ENCODE measurements at places on chromosomes 2 and 18. TPM values are rescaled to one million over a fixed set of nuclear protein-coding genes. Genes with fewer than 3 reads are reported as not detected.

DNA sequence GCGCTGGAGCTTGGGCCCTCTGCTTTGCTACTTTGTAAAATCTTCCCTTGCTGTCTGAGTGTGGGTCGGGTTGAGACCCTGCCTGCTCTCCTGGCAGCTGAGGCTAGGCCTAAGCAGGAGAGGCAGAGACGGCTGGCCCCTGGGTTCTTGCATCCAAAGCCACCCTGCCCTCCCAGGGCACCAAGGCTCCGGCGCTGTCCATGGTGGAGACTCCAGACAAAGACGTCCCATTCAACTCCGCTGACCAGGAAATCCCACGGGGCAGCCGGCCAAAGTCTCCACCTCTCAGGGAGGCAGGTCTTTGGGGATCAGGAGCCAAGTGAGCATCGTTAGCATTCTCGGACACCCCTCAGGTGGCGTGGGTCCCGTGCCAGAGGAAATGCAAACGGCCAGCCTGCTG is 2.6 kb upstream of the PRLH start:
- DNase-seq = no peak

- DNase-seq = no peak
Measured at GRCh38 chr2:95046371-95047112, 21.0 kb downstream of the MAL start.

DNA sequence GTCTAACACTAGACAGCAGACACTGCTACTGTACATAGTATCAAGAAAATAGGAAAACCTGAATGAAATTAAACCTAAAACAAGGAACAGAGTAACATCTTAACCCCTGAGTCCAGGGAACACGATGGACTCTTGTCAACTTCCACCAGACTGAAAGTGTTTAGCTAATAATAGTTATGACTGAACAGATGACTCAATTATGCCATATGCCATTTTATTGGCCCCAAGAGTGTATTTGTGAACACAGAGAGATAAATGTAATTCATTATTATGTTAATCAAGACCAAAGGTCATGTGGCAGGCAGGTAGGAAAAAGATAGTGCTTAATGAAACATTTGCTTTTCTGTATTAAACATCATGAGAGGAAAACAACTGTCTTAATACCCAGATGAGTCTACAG is 58.0 kb downstream of the NYAP2 start:
- DNase-seq = no peak

GRCh38 chr2:156708051-156708450 is 271.9 kb downstream of the GPD2 start:
- no peak for DNase-seq

DNA sequence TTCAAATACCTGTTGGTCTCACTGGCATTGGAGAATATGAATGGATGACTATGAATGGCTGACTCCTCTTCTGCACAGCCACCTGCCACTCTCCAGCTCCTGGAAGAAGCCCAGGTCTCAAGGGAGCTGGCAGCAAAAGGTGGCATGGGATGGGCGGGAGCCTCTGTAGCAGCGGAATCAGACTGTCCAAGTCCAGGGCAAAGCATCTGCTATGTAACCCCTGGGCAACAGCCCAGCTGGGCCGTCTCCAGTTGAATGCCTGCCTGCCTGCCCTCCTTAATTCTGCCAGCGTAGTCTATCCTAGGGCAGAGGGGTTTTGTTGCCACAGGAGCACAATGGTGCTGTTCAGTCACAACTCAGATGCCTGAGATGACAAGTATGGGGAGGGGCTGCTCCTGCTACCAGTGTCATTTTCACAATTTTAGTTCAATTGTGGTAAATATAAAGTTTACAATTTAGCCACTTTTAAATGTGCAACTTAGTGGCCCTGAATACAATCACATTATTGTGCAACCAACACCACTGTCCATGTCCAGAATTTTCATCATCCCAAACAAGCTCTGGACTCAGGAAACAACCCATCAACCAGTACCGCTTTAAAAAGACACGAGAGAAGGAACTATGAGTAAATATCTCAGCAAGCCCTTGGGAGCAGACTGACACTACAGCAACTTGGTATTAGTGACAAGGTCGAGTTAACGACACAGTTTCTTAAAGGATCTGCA is 115.2 kb downstream of the MYO5B start:
- no peak for DNase-seq

DNA sequence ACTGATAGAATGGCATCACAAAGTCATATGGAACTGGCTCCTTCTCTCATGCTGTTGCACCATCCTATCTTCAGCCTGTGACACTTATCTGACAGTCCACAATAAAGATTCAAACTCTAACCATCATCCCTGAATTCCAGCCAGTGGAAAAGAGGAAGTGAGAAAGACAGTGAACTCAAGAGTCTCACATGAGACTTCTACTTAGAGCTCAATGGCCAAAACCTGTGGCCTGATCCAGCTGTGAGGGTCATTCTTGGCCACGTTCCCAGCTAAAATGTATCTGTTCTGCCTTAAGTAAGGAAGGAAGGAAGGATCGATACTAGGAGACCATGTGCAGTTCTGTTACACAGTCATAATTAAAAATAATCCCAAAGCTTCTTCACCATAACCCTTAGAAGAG is 73.6 kb downstream of the RND3 start:
- no peak for DNase-seq

FBXO15 gene
- total RNA-seq = 1.3 TPM

METTL5 gene
- 44.2 TPM for total RNA-seq

LRRC30 gene
- not detected for total RNA-seq

All from naive thymus-derived CD4-positive, alpha-beta T cell (primary cell).